Neural crest cell (in vitro differentiated cells): ENCODE measurements at places on chromosomes 7 and 10.

DNA sequence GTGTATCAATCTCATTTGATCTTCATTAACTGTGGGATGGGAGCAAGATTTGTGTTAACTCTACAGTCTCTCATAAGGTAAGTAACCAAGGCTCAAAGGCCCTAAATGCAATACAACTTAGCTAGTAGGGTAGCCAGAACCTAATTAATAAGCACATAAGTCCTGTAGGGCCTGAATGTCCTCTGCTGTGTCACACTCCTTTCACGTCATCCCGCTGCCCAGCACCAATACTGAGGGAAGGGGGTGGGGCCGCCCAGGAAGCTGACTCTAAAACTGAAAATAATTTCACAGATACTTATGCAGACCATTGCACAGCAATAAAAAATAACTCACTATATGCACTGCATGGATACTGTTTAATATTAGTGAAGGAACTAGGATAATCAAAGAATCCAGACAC lies 13.7 kb downstream of the CCDC6 start:
- DNase-seq, result no peak

- no peak for DNase-seq
These were observed 28.2 kb downstream of the PPIF start for GRCh38 chr10:79375321-79376077.

DNA sequence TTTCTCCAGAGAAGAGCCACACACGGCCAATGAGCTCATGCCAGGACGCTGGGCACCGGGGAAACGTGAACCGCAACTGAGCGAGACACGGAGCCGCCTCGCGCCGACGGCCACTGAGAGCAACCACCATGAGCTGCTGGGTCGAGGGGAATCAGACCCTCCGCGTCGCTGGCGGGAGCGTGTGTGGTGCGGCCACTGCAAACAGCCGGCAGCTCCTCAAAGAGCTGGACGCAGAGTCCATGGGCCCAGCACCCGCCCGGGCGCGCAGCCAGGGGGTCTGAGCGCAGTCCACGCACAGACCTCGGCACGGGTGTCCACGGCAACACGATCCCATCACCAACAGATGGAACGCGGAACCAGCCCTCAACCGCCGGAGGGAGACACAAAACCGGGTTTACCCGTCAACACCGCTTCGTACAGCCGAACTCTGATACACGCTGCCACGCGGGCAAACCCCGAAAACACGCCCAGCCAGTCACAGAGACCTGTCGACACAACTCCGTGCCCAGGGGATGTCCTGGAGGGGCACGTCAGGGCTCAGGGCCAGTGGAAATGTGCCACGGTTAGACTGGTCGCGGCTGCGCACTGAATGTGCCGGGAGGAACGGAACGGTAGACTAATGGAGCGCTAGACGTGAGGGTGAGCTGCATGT lies 147.1 kb downstream of the ELFN1 start:
- no peak for DNase-seq

- DNase-seq, result no peak
These were observed 150.9 kb downstream of the UBE2H start for GRCh38 chr7:129801882-129802281.

DNA sequence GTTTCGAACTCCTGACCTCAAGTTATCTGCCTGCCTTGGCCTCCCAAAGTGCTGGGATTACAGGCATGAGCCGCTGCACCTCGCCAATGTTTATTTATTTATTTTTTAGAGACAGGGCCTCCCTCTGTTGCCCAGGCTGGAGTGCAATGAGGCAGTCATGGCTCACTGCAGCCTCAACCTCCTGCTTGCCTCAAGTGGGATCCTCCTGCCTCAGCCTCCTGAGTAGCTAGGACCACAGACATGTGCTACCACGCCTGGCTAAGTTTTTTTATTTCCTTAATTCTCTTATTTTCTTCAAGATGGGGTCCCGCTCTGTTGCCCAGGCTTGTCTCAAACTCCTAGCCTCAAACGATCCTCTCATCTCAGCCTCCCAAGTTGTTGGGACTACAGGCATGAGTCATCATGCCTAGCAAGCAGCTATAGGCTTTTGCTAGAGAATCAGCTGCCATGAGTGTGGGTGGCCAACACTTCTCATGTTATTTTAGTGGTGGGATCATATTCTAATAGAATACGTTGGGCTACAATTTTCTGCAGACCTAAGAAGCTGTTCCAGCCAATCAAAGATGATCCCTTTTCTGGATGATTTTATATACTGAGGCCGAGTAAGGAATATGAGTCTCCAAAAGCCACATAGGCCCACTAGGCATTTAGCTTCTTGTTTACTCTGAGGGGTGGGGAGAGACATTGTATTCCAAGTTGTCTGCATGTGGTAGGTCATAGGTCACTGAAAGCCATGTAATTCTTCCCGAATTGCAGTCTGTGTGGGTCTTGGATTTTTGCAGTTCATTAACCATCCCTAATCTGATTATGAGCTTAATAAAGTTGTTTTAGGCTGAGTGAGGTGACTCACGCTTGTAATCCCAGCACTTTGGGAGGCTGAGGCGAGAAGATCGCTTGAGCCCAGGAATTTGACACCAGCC lies 7.6 kb upstream of the TMEM248 start:
- DNase-seq, result no peak

GRCh38 chr10:63155388-63156020 lies 22.4 kb downstream of the NRBF2 start:
- DNase-seq, result no peak

- DNase-seq, result no peak
These were observed 81.1 kb upstream of the MBL2 start for GRCh38 chr10:52853704-52854103.

GRCh38 chr10:103814626-103815370 lies 40.6 kb downstream of the SH3PXD2A start:
- DNase-seq, result no peak

DNA sequence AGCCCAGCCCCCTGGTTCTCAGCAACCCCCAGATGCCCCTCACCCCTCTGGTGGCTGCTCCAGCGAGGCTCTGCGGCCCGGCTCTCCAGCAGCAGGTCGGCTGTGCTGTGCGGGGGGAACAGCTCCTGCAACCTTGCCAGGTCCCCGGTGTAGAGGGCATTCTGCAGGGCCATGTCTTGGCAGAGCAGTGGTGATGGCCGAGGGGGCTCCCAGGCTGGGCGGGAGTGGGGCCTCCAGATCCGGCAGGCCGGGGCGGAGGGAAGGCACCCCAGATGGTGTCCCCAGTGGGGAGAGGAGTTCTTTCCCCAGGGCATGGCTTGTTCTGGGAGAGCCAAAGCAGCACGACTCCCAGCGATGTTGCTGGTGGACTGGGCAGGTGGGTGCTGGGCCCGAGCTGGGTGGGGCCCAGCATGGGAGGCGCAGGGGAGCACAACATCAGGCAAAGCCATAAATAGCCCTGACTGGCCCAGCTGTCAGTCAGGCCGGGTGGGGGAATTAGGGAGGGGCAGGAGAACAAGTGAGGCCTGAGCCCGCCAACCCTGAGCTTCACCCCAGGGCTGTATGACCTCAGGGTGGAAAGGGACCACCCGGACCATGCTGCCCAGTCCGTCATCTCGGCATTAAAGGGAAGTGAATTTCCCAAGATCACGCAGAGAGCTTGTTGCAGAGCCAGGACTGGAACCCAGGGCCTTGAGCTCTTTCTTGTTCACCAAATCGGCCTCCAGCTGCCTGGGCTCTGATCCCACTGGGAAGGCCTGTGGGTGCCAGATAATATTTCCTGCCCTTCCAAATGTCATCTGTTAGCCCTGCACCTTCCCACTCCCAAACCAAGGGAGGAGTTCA lies 580 bp upstream of the ASB10 start:
- no peak for DNase-seq
